ENCODE measurements at places on chromosomes 12 and 14.
A peak's percentile ranks its signal among the peaks of the same experiment; 100 is the strongest.

DNA sequence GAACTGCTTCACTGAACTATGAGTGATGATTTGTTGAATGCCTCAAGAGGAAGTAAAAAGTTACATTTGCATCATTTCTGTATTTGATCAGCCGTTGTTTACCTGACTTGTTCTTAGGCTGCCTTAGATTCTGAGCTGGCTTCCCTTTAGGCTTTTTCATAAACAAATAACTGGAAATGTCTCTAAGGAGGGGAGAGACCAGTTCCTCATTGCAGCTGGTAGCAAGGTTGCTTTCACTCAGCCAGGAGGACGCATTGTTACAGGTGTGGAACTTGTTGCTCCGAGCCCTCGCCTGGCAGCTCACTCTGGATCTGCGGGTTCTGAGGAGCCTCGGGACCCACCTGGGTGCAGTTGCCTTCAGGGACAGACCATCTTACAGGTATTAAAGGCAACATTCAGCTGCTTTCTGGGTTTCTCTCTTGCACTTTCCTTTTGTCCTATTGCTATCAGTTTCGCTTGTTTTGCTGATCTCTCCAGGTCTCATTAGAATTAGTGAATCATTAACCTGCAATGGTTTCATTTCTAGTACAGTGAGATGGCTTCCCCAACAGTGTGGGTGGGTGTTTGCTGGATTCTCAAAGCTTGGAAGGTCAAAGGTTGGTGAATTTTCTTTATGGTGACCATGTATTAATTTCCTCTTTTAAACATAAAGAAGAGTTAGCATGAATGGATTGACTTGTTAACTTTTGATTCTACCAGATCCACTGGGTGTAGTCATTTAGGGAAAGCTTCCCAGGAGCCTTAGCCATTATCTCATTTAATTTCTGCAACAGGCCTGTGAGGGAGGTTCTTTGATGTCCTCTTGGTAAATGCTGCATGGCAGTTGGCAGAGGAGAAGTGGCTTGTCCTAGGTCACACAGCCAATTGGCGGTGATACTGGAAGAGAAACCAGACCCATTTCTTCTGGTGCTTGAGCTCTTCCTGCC lies at the start of gene PLEKHG7:
PLEKHG7 (plus strand) TSS at position 236 of the 926 bp plus-strand sequence. CDS start 3,643 bp downstream, outside the sequence.
- peak; percentile 72 for ATAC-seq

GRCh38 chr14:22428700-22429291 lies 160.2 kb downstream of the DAD1 start:
- ATAC-seq: no peak

- no peak for ATAC-seq
These were observed 3.9 kb upstream of the NXPH4 start for GRCh38 chr12:57212701-57213057.

- no peak for ATAC-seq
These were observed 286.3 kb downstream of the NUAK1 start for GRCh38 chr12:105852496-105852895.

DNA sequence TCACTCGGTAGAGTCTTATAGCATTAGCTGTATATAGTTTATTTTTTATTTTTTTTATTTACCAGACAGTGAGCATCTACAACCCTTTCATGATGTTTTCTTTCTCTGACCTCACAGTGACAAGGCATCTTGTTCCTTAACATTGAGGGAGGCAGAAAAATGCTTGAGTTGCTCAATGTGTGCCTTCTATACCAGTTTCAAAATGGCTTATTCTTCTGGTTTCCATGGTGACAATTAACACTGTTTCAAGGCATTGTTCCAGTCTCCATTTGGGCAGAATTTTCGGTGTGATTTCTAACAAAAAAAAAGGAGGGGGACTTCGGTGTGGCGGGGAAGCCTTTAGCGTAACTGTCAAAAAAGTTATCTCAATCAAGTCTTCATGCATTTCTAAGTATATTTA lies 209.7 kb upstream of the NPAS3 start:
- ATAC-seq: no peak

DNA sequence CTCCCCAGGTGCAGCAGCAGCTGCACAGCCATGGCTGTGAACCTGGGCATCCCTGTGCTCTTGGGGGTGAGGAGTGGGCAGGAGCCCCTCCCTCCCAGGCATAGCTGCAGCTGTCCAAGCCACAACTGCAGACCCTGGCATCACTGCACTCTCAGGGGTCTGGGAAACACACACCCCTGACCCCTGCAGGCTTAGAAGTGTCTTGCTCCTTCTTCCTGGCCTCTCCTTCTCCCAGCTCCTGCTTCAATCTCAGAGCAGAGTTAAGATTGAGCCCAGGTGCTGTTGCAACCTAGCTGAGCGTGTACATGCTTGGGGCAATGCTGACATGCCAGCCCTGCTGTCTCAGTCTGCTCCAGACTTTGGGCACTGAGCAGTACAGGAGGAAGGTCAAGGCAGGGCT lies 833.6 kb downstream of the FLRT2 start:
- no peak for ATAC-seq

DNA sequence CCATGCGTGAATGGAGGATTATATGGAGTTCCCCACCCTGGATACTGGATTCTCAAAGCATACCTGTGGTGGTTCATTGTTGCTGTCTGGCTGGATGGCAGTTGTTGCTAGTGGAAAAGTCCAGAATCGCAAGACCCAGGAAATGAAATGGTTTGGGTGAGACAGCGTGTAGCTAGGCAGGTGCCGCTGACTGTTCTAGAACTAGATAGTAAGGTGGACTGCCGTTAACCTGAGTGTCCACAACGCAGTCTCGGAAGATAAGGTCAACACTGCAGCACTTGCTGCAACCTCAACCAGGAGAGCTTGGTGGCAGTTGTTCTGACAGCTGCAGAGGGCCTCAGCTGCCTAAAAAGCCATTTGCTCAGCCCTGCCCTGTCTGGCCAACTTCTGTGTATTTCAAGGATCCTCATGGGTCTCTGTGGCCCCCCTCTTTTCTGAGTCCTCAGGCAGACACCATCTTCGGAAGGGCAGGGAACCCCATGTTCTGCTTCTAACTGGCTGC lies 15.5 kb upstream of the IRF2BPL start:
- ATAC-seq: no peak

DNA sequence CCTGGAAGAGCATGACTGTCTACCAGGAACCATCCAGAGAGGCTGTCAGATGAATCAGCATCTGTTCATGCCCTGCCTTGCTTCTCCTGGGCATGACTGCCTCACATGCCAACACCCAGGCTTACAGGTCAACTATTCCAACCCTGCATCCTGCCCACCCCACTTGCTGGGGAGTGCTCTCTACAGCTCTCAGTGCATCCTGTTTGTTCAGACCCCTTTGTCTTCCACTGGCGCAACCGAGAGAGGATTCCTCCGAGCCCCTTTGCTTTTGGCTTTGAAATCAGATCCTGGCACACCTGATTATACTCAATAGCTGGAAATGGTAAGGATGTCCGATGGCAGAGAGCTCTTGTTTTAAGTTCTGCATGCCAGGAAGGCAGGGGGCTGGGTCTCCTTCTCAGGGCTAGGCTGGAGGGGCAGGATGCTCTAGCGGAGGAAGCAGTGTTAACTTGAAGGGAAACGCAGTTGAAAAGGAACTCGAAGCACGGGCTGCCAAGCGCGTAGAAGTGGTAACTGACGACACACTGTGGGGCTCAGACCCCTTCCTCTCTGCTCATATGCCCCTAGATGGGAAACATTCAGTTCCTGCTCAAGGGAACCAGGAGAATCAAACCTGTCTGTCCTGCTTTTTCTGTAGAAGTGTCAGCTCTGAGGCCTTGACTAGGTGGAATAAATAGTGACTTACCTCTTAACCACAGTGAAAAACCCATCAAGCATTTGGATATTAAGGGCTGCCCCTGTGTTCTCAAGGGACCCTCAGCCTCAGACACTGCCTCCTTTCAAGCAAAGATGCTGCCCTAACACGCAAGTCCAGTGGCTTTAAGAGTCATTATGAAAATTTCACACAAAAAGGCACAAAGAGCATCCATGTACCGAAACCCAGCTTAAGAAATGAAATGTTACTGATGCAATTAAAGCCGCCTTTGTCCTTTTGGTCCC lies 297.5 kb downstream of the ZFP36L1 start:
- ATAC-seq: no peak

- no peak for ATAC-seq
These were observed 3.4 kb upstream of the TRAFD1 start for GRCh38 chr12:112121780-112122565.

GRCh38 chr14:51219473-51220448 lies 20.3 kb upstream of the TMX1 start:
- no peak for ATAC-seq

- ATAC-seq: no peak
These were observed 527.1 kb upstream of the FLRT2 start for GRCh38 chr14:85002846-85003245.

DNA sequence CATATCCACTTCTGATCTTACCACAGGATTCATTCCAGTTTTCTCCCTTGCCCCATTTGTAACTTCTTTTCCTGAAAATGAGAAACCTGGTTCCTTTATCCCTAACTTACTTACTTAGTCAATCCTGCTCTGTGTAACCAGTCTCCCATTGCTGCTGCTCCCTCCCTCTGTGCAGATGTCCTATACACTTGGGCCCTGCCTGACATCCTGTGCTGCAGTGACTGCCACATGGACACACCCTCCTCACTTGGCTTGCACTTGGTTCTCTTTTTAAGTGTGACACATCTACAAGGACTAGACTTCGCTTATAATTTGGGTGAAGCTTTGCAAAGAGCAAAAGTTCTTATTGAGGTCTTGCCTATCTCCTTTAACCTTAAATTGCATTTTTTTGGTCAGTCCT lies 51.4 kb downstream of the FGD4 start:
- ATAC-seq: no peak

GRCh38 chr12:31959701-31960391 lies 631 bp downstream of the RESF1 start:
- ATAC-seq: peak; percentile 64

DNA sequence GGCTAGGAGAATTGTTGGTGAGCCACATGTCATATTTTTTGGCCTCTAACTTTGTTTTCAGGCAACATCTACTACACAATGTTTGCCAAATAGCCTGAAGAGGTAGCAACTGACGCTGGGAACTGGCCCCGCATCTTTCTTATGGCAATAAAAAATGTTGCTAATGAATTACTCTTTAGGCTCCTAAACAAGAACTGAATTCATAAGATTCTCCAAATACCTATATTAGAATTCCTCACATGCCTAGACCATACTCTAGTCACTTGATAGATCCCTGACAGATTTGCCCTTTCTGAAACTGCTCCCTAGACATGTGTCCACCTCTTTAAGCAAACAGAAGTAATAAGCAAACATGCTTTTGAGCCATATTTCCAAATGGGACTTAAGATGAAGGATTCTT lies 209.0 kb upstream of the ATXN7L3B start:
- no peak for ATAC-seq

- no peak for ATAC-seq
These were observed 1421.0 kb upstream of the FLRT2 start for GRCh38 chr14:84108746-84109457.

DNA sequence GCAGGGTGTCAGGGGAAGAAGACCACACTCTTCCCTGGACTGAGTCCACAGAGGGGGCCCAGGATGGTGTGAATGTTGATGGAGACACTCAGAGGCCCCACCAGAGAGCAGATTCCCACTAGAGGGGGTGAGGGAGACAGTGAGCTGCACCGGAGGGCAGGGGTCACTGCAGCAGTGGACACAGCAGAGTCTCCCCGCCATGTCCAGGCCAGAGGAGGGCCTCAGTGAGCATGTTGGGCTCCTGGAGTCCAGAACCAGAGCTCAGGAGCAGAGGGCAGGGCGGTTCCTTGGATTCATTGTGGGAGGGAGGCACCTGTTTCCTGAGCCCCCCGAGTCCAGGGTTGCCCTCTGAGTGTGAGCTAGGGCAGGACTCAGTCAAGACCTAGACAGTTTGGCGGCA lies 1.8 kb upstream of the KRT82 start:
- ATAC-seq: no peak

GRCh38 chr12:48422060-48422459 lies 50.3 kb upstream of the ANP32D start:
- no peak for ATAC-seq

DNA sequence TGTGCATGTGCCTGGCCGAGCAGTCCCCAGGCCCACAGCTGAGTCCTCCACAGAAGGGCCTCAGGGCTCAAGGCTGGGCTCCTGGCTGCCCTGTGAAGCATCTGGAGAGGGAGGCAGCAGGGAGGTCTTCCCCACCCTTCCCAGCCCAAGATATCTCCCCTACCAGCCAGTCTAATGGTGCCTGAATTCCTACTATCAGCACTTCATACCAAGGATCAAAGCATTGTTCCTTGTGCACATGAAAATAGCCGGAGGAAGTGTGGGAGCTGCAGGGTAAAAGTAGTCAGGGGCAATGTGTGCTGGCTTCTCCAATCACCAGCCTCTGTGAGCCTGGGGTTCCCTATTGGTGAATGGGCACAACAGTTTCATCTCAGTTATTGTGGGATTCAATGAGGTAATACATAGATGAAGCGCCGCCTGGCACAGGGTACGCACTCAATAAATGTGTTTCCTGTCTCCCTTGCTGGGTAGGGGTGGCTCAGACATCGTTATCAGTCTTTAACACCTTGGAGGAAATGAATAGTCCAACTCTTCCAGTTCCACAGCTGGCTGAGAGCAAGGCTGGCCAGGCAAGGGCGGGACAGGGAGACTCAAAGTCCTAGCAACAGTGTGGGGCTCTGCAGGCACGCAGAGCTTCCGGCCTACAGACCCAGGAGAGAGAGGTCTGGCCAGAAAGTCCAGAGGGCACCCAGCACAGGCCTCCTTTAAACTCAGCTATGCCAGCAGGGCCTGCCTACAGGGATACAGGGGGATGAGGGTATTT lies 39.1 kb upstream of the PNMA1 start:
- peak; percentile 10 for ATAC-seq

DNA sequence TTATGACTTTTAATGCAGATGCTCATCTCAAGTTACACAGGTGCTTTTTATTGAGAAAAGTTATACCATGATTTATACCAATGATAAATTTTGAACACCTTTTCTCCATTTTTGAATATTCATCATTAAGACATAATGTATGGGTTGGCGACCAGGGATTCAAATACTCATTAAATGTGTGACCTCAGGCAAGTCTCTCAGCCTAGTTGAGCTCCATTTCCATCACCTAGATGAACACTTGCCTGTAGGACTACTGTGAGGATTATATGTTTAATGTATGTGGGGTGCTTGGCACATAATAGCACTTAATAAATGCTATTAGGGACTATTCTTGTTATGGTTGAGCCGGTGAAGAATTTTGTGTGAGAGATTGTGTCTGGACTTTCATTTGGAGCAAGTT lies 228.6 kb downstream of the CHST11 start:
- ATAC-seq: no peak

DNA sequence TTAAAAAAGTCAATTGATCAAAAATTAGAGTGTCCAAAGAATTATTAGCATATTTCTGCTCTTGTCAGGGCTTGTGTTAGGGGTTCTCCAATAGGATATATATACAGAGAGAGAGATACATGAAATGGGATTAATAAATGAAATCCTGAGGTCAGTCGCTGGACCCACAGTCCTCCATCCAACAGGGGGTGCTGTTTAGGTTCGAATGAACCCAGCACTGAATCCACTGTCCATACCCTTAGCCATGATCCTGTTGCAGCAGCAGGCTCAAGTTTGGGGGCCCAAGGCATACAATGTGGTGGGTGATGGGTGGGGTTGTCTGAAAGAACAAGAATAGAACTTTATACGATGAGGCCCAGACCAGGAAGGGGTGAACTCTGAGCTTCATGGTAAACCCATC lies 780 bp upstream of the MYO1H start:
- no peak for ATAC-seq

GRCh38 chr14:52254086-52254485 lies 13.4 kb upstream of the PTGDR start:
- ATAC-seq: no peak
